NB4 (cell line): ENCODE measurements at places on chromosomes 2 and 18.

DNA sequence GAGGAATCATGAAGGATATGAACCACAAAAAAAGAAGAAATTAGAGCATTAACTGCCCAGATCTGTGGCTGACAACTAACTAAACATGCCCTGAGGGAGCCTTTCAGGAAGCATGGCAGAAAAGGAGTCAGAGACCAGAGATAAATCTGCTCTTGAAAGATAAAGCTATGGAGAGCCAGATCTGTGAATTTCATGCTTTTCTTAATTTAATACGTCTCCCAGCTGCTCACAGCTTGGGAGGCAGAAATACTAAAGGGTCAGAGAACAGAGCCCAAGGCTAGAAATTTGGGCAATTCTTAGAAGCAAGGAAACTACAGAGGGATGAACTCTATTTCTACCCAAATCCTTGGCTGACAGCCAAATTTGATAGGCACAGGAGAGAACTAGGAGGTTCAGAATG lies 223.0 kb upstream of the DPP10 start:
- no peak for DNase-seq

DNA sequence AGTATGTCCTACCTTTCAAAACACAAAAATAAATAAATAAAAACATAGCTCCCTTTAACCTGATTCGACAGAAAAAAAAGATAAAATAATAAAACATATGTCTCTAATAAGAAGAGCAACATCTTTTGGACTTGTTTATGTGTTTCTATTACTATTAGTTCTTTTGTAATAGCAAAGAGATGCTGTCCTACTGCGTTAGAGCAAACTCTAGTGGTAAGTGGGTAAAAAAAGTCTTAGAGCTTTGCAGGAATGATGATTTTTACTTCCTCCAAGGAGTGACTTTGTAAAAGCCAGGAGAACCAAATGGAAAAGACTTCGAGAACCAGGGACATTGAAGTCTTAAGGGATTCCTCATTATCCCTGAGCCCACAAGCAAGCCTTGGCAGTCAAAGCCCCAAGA lies 450.1 kb downstream of the METTL4 start:
- DNase-seq: peak; percentile 8

DNA sequence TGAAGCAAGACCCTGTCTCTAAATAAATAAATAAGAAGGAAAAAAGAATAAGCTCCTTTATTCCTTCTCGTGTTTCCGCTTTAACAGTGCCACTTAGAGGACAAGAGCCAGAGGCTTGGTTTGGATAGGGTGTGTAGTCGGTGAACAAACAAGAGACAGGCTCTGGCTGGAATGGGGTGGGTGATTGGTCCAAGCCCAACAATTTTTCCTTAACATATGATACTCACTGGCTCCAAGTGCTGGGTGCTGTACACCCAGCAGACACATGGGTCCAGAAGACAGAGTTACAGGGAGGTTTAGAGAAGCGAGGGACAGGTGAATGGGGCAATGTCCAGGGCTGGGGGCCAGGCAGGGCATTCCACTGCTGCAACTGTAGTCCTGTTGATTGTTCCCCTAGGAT lies 77.8 kb downstream of the NCAPH start:
- no peak for DNase-seq

DNA sequence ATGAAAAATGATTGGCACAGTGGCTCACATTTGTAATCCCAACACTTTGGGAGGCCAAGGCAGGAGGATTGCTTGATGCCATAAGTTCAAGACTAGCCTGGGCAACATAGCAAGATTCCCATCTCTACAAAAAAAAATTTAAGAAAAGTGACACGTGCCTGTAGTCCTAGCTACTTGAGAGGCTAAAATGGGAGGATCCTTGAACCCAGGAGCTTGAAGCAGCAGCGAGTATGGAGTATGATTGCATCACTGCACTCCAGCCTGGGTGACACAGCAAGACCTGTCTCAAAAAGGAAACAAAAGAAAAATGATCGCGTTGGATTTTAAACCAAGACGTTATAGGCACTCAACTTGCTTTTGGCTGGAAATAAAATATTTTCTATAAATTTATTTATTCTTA lies 37.8 kb upstream of the CREB1 start:
- DNase-seq: peak; percentile 66

GRCh38 chr18:47100212-47100831 lies 50.0 kb downstream of the HDHD2 start:
- peak; percentile 41 for DNase-seq

DNA sequence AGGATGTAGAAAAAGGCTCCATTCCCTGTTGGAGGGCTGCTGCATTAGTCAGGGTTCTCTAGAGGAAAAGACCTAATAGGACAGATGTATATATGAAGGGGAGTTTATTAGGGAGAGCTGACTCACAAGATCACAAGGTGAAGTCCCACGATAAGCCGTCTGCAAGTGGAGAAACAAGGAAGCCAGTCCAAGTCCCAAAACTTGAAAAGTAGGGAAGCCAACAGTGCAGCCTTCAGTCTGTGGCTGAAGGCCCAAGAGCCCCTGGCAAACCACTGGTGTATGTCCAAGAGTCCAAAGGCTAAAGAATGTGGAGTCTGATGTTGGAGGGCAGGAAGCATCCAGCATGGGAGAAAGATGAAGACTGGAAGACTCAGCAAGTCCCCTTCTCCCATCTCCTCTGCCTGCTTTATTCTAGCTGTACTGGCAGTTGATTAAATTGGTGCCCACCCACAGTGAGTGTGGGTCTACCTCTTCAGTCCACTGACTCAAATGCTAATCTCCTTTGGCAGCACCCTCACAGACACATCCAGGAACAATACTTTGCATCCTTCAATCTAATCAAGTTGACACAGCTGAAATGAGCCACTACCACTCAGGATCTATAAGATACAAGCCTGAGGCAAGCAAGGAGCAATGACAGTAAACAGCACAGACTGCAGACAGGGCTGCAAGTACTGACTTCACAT lies 30.0 kb upstream of the ATG16L1 start:
- no peak for DNase-seq
